ENCODE measurements at places on chromosomes 5 and 9.
A peak's percentile ranks its signal among the peaks of the same experiment; 100 is the strongest.

DNA sequence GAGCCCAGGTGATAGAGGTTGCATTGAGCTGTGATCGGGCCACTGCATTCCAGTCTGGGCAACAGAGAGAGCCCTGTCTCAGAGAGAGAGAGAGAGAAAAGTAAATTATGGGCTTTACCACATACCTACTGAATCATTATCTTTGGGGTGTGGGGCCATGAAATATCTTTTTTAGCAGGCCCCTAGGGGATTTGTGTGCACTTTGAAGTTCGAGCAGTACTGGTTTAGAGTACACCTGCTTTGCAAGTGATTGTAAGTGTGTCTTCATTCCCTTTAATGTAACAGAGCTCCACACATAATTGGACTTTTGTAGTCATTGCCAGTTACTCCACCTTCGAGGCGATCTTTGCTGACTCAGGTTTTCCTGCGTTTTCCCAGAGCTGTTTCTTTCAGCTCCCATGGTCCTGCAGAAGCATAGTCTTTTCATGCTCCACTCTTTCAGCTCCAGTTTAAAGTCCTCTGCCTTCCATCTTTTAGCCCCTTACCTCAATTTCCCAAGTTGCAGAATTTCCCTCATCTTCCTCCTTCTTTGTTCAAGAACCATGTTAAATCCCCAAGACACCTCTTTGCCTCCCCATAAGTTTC, 24.0 kb upstream of the FRMPD1 start:
- DNase-seq: no peak

GRCh38 chr5:54589786-54590185, 72.2 kb downstream of the SNX18 start:
- DNase-seq: no peak

DNA sequence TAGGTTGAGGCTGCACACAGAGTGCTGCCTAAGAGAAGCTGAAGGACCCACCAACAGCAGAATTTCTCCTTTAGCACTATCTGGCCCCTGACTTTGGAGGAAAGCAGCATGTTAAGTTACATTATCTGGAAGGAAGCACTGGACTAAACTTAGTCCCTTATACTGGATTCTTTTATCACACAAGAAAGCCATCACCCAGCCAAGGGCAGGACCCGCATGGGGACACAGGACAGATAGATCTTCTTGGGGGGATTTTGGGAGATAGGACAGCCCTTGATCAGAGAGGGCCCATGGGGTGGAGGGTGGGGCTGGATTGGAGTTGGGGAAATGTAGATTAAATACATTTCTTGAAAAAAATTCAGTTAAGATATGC, 14.4 kb downstream of the ANKRD33B start:
- no peak for DNase-seq

DNA sequence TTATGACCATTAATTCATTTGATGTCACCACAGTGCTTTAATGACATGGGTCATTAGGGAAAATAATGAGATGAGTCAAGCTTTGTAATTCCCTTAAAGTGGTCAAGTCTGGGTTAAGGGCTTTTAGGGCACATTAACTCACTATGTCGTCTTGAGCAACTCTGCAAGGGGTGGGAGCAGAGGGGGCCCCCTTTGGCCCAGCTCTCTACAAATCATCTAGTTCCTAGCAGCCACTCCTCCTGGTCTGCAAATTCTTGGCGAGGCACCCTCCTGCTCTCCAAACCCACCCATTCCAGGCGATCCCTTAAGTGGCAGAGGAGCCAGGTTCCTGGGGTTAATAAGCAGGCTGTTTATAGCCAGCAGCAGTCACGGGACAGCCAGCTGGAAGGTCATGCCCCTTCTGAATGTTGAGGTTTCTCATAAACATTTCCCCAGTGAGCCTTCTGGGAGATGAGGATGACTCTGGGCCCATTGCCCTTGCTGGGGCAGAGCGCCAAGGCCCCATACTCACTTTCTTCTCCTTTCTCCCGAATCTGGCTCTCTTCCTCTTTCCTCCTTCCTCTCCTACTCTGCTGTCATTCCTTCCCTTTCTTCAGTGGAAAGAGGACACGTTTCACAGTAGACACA, 14.3 kb upstream of the GPX3 start:
- no peak for DNase-seq

GRCh38 chr9:128107468-128108268, 19.9 kb downstream of the PTGES2 start:
- DNase-seq: no peak

DNA sequence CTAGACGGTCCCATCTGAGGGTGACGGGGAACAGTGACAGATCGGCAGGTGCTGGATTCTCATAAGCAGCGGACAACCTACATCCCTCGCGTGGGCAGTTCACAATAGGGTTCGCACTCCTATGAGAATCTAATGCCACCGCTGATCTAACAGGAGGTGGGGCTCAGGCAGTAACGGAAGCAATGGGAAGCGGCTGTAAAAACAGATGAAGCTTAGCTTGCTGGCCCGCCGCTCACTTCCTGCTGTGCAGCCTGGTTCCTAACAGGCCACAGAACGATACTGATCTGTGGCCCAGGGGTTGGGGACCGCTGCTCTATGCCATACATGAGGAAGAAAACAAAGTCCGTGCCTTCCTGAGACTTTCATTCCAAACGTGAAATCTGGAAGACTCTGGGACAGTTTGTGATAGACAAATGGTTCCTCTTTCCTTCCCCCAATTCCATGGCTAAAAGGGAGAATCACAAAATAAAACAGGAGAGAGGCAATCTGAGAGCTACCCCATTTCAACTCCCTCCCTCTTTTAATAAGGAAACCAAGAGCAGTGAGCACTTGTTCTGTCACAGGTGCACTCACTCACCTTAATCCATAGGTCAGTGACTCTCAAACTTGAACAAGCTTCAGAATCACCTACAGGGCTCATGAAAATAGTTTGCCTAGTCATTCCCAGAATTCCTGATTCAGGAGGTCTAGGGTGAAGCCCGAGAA, 12.1 kb downstream of the PDCL start:
- DNase-seq: peak; percentile 19

DNA sequence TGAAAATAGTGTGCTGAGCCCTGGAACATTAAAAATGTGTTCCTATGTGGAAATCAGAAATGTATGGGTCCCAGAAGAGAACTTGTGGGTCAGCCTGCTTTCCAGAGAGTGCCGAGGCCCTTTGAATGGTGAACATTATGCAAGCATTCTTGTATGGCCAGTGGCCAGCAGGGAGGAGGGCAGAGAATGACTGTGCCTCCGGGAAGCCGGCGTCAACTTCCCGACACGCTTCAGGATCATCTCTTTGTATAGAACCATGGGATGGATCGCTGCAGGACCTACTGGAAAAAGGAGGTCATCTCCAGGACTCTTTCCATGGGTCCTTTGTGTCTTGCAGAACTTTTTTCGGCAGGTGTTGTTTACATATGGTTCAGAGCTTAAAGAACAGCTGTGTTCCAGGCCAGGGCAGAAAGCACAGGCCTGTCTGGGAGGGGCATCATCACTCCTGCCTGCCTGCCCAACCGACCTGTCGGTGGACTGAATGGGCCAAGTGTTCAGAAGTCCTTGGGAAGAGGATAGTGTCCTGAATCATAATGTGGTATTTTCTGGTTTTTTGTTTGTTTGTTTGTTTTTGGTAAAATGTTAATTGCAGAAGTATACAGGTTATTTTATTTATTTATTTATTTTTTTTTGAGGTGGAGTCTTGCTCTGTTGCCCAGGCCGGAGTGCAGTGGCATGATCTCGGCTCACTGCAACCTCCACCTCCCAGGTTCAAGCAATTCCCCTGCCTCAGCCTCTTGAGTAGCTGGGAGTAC, 9.0 kb downstream of the PRRC2B start:
- DNase-seq: no peak

DNA sequence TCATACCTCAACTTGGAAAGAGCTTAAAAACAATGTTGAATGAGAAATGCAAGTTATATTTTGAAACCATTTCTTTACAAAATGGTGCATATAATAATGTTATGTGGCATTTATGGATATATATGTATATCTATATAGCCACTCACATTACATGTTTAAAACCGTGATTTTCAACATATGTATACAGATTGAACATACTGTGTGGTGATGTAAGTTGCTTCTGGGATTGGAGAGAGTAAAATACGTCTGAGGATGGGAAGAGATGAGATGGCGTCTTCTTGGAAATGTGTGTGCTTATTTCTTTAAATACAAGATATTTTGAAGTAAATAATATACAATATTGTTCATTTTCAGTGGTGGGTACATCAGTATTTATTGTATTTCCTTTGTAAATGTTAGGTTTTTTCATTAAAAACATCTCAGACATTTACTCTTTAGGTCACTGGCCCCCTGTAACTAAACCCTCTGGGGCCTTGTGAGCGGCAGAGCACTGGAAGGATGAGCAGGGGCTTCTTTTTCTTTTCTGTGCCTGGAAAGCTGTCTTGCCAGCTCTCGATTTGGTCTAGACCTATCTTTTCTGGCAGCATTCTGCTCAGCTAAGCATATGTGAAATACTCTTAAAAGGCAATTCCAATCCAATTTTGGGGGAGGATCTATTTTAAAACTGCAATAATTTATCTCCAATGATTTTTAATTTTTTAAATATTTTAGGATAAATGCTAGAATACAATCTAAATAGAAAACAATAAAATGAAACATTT, 42.8 kb upstream of the HMHB1 start:
- no peak for DNase-seq

- DNase-seq: no peak
Observed at GRCh38 chr9:108162664-108163063, 673.1 kb upstream of the KLF4 start.

DNA sequence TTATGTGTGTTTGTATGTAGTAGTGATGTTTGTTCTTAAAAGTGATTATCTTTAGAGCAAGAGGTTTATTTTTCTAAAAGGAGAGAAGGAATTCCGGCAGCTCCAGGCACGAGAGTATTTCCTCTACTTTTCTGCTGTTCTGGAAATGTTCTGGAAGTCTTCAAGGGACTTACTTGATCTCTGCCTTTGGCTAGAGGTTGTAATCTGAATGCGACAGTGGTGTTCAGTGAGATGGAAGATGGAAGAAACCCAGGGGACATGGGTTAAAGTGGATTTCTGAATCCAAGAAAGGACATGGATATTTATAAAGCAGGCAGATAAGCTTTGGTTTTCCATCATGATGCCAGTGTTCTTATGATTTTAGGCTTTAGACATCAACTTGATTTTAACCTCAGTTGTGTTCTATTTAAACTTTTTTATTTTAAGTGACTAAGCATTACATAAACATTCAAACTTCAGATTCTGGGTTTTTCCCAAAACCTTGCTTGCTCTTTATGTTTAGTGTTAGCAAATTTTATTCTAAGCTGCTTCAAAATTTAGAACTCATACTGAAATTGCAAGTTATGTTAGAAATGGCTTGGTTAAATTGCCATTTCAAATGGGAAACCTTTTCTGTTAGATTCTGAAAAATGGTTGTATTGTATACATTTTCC, 3.6 kb downstream of the GPR21 start:
- no peak for DNase-seq

DNA sequence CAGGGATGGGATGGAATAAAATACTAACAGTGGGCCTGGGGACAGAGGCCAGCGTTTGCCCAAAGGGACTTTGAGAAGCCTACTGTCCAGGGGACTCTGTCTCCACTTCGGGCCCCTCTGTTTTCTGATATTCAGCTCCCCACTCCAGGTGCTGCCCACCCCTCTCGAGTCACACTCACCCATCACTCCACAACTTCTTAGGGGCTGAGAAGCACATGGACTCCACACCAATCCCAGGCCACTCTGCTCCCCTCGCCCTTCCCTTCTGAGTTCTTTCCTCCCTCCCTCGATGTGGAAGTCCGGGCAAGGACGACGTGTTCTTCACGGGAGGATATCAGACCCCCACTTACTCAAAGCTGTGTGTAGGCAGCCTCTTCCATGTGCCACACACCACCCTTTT, 124.5 kb downstream of the BARX1 start:
- no peak for DNase-seq

- no peak for DNase-seq
Observed at GRCh38 chr5:2141254-2142000, 258.7 kb upstream of the IRX4 start.

- DNase-seq: no peak
Observed at GRCh38 chr5:34412736-34413135, 243.4 kb upstream of the RAI14 start.

GRCh38 chr9:6055216-6055615, 39.8 kb upstream of the RANBP6 start:
- no peak for DNase-seq

GRCh38 chr9:129141066-129142041, 30.1 kb downstream of the PTPA start:
- no peak for DNase-seq

- no peak for DNase-seq
Observed at GRCh38 chr5:170629566-170630175, 125.9 kb downstream of the KCNIP1 start.

GRCh38 chr5:116632890-116633289, 58.3 kb upstream of the SEMA6A start:
- DNase-seq: no peak

- DNase-seq: no peak
Observed at GRCh38 chr5:173583346-173583745, 33.1 kb downstream of the BOD1 start.

GRCh38 chr9:135344523-135344901, 135.1 kb upstream of the PPP1R26 start:
- DNase-seq: no peak

- DNase-seq: no peak
Observed at GRCh38 chr9:19162026-19162366, 34.7 kb upstream of the PLIN2 start.
